ENCODE measurements at places on chromosomes 3 and 15.

- no peak for DNase-seq
Measured at GRCh38 chr3:123058505-123058904, 8.3 kb upstream of the PDIA5 start.

DNA sequence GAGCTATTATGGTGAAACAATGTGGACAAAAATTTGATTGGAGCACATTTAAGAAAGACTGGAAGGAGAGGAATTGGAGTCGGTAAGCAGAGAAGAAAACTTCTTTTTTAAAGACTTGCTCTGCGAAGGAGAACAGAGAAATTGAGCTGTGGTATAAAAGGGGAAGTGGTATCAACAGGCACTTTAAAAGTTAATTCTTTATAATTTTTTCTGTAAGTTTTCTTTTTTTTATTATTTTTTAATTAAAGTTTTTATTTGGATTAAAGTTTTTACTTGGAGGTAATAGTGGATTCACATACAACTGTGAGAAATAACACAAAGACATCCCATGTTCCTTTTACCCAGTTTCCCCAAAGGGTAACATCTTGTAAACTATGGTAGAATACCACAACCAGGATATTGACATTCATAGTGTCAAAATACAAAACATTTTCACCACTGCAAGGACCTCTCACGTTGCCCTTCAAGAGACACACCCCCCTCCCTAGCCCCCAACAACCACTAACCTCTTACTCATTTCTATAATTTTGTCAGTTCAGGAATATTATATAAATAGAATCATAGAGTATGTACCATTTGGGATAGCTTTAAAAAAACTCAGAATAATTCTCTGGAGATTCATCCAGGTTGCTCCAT is 33.8 kb upstream of the XIRP1 start:
- no peak for DNase-seq

DNA sequence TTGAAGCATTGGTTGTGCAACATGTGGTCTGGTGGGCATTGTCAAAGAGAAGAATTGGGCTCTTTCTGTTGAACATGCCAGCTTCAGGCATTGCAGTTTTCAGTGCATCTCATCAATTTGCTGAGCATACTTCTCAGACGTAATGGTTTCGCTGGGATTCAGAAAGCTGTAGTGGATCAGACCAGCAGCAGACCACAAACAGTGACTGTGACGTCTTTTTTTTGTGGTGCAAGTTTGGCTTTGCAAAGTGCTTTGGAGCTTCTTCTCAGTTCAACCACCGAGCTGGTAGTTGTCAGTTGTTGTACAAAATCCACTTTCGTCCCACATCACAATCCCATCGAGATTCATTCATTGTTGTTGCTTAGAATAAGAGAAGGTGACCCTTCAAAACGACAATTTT is 84.5 kb downstream of the NPAP1 start:
- DNase-seq = no peak

- DNase-seq = no peak
Measured at GRCh38 chr15:40872791-40873693, 992 bp downstream of the RHOV start.

- no peak for DNase-seq
Measured at GRCh38 chr3:9161811-9162210, 87.6 kb downstream of the SRGAP3 start.

Data from NCI-H526 (cell line).